ENCODE measurements at places on chromosomes 11 and 22.

GRCh38 chr11:82194521-82194920 lies 539.1 kb downstream of the FAM181B start:
- DNase-seq, result no peak

DNA sequence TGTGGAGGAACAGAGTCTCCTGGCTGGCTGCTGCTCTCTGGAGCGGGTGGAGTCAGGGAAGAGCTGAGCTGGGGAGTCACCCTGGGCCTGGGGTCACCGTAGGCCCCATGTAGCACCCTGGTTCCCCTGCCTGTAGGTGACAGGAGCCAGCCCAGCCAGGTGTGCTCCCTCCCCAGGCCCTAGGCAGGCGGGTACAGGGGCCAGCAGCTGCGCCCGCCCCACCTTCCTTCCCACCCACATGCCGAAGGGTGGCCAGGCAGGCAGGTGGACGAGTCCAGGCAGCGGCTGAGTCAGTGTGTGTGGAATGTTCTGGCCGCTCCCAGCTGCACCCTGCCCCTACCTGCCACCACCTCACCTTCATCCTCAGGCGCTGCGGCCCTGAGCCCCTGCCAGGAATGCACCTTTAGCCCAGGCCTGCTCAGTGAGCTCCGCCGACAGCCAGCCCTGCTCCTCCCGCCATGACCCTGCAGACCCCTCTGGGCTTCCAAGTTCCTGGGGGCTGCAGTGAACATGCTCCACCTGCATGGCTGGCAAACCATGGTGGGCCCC lies 654 bp upstream of the SYT8 start:
- no peak for DNase-seq

DNA sequence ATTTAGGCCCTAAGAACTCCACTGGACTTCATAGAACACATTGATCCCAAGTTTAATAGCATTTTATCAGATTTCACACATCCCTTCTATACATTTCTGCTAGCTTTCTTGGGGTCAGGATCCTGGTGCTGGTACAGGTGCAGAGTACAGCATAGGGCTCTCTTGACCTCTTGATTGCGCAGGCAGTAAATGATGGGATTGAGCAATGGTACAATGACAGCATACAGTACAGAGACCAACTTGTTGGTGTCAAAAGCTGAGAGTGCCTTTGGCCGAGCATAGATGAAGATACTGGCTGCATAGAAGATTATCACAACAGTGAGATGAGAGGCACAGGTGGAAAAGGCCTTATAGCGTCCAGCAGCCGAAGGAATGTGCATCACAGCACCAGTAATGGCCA lies 4.8 kb downstream of the OR6A2 start:
- no peak for DNase-seq

GRCh38 chr11:35911013-35911412 lies 32.8 kb upstream of the LDLRAD3 start:
- DNase-seq, result no peak

DNA sequence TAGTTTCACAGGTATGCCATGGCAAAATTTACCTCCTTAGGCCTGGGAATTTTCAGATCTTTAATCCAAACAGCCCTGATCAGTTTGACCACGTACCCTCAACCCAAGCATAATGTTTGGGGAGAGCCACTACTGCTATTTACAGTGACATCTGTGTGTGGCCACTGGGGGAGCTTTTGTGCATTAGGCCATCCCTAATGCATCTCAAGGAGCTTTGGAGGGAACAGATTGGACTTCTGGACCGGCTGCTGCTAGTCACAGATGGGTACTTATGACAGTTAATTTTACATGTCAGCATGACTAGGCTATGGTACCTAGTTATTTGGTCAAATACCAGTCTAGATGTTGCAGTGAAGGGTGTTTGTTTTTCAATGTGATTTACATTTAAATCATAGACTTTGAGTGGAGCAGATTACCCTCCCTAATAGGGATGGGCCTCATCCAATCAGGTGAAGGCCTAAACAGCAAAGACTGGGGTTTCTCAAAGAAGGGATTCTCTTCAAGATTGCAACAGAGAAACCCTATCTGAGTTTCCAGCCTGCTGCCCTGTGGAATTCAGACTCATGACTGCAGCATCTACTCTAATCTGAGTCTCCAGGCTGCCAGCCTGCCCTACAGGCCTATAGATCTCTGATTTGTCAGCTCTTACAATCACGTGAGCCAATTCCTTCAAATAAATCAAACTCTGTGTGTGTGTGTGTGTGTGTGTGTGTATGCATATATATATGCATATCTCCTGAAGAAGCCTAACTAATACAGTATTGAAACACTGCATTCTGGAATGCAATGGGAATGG lies 38.0 kb upstream of the GALNT18 start:
- DNase-seq, result no peak
